ENCODE measurements at places on chromosomes 6 and 20.

GRCh38 chr6:27867051-27867944, 44.9 kb downstream of the OR2B2 start:
- peak; percentile 70 for DNase-seq

DNA sequence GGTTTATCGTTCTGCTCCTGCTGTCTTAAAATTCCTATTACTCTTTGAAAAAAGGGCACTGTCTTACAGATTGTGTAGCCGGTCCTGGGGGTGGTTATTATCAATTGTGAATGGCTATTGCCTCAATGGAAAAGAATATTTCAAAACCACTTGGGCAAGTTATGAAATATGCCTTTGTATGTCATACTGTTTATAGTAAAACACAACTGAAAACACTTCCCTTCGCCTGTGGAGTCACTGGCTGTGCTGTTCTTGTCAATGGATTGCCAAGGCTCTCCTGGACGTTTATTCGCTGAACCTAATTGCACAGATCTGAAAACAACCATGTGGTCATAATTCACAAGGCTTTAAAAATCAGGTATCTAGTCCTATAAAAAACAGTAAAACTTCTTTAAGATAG, 47.8 kb upstream of the TAGAP start:
- no peak for DNase-seq

DNA sequence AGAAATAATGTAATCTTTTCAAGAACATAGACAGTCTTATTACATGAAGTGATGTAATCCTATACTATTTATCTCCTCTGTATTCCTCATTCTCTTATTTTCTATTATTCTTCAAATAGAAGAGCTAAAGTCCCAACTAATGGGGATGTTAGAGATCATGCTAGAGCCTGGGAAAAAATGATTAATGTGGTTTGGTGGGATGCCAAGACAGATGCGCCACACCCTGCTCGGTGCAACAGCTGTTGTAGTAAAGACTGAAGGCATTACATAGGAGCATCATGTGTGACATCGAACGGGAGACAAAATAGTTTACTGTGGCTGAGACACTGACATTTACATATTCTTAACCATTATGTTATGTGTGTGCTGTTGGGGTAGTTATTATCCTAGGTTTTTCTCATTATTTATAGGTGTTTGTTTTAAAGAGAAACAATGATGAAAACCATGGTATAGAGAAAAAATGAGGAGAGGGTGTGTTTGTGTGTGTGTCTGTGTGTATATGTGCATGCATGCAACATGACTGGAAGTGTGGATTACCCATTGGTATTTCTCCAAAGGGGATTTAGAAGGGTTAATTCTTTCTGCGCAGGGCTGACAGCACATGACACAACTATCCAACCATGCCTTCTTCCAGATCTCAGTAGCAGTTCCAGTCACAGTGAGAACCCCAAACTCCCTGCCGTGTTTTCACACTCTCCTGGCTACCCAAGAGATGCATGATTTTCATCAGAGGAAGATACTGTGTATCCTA, 155.3 kb downstream of the EYA4 start:
- no peak for DNase-seq

- DNase-seq = peak; percentile 85
Observed at GRCh38 chr6:24581084-24581669, 64.8 kb downstream of the KIAA0319 start.

GRCh38 chr6:107419733-107420132, 39.6 kb downstream of the PDSS2 start:
- no peak for DNase-seq

DNA sequence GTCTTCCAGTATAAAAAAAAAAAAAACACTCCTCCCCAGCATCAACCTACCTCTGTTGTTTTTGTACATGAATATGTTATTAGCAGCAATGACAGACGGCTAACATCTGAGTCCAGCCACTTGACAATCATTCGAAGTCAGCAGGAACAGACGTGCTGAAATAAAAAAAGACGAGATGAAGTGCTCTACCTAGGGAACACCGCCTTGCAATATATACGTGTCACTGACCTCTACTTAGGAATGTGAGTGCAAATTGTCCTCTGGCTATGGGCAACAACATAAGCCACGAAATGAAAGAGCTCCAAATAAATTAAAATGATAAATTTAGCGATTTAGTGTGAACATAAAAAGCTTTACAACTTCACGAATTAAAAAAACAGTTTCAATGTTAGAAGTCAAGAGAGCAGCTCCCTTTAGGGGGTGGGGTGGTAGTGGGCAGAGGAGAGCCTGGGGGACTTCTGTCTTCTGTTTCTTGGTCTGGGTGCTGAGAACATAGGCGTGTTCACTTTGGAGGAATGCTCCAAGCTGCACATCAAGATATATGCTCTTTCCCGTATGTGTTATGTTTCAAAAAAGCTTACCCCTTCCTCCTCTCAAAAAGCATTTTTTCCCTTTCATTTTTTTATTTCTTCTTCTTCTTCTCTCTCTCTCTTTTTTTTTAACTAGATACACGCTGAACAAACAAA, 23.3 kb downstream of the EDN1 start:
- DNase-seq = no peak

GRCh38 chr6:56961151-56961550, 6.2 kb downstream of the BEND6 start:
- no peak for DNase-seq

GRCh38 chr6:47403801-47404200, 73.8 kb upstream of the CD2AP start:
- DNase-seq = no peak

- DNase-seq = no peak
Observed at GRCh38 chr6:124541573-124541972, 420.7 kb upstream of the RNF217 start.

DNA sequence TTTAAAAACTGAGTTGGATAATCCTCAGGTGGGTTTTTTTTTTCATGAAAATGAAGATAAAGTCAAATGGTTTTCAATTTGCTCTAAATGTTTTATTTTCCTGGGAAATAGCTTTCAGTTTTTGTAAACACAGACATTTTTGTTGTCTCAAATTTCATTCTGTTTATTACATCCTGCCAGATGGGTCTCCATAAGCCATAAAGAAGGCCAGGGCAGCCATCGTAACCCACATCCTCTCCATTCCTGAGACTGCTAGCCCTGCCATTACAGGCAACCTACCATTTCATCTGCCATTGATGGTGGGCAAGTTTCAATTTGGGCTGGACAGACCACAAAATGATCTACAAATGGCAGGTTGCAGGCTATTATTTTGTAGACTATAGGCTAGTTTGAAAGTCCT, 60.8 kb downstream of the BTBD3 start:
- DNase-seq = no peak

- no peak for DNase-seq
Observed at GRCh38 chr6:5223309-5223708, 37.4 kb downstream of the LYRM4 start.

- no peak for DNase-seq
Observed at GRCh38 chr6:128063850-128064539, 163.1 kb upstream of the THEMIS start.

GRCh38 chr20:20338133-20338730, 29.7 kb upstream of the INSM1 start:
- DNase-seq = no peak

GRCh38 chr20:61301711-61302525, 49.9 kb downstream of the CDH4 start:
- no peak for DNase-seq

GRCh38 chr6:5308066-5308465, 46.8 kb downstream of the FARS2 start:
- no peak for DNase-seq

GRCh38 chr20:10093087-10093591, 58.4 kb downstream of the ANKEF1 start:
- no peak for DNase-seq

DNA sequence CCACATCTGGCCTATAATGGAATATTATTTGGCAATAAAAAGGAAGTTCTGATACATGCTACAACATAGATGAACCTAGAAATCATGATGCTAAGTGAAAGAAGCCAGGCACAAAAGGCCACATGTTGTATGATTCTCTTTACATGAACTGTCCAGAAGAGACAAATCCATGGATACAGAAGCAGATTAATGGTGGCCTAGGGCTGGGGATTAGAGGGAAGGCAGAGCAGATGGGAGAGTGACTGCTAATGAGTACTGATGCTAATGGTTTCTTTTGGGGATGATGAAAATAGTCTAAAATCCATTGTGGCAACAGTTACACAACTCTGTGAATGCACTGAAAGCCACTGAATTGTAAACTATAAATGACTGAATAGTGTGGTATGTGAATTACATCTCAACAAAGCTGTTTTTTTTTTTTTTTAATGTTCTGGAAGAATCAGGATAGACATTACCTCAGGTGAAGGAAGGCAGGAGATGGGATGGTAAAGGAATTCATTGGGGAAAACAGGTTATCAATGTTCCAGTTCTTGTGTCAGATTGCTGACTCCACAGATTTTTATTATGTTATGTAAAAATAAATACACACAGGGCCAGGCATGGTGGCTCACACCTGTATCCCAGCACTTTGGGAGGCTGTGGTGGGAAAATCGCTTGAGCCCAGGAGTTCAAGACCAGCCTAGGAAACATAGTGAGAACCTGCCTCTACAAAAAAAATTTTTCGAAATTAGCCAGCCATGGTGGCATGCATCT, 8.9 kb upstream of the SOX12 start:
- DNase-seq = no peak

All from stimulated activated CD4-positive, alpha-beta T cell treated with anti-CD3 and anti-CD28 coated beads, Interleukin-4, amount 100 ng/mL, for 24 hours (primary cell).